ENCODE measurements at places on chromosomes 6 and 20. TPM values are rescaled to one million over a fixed set of nuclear protein-coding genes. Genes with fewer than 3 reads are reported as not detected.

PRKN gene
- 3.4 TPM for total RNA-seq

ZC2HC1B gene
- total RNA-seq = not detected

CLPSL2 gene
- total RNA-seq = not detected

IL17F gene
- total RNA-seq = not detected

PRICKLE4 gene
- total RNA-seq = not detected

NNAT gene
- total RNA-seq = 1.2 TPM

PNLDC1 gene
- not detected for total RNA-seq

ECT2L gene
- not detected for total RNA-seq
